ENCODE measurements at places on chromosomes 12 and 14.

GRCh38 chr14:52874389-52874788 lies 76.5 kb downstream of the FERMT2 start:
- DNase-seq = no peak

DNA sequence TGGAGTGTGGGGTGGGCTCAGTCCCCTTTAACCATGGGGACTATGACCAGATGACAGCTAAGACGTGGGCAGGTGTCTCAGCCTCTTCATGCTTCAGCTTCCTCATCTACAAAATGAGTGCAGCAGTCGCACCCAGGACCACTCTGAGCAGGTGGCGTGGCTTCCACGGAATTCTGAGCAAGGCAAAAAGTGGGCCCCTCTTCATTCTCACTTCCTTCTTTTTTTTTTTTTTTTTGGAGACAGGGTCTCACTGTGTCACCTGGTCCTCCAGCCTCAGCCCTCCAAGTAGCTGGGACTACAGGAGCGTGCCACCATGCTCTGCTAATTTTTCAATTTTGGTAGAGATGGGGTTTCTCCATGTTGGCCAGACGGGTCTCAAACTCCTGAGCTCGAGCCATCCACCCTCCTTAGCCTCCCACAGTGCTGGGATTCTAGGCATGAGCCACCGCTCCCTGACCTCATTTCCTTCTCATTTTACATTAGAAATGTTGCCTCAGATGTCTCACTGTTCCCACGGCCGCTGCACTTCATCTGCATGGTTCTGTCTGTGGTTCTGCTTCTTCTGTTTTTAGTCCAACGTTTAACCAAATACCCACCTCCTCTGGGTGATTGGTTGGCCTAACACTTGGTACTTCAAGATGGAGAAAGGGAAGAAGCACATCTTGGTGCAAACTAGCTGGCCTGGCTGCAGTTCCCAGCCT lies 41.3 kb upstream of the BCL7A start:
- no peak for DNase-seq

DNA sequence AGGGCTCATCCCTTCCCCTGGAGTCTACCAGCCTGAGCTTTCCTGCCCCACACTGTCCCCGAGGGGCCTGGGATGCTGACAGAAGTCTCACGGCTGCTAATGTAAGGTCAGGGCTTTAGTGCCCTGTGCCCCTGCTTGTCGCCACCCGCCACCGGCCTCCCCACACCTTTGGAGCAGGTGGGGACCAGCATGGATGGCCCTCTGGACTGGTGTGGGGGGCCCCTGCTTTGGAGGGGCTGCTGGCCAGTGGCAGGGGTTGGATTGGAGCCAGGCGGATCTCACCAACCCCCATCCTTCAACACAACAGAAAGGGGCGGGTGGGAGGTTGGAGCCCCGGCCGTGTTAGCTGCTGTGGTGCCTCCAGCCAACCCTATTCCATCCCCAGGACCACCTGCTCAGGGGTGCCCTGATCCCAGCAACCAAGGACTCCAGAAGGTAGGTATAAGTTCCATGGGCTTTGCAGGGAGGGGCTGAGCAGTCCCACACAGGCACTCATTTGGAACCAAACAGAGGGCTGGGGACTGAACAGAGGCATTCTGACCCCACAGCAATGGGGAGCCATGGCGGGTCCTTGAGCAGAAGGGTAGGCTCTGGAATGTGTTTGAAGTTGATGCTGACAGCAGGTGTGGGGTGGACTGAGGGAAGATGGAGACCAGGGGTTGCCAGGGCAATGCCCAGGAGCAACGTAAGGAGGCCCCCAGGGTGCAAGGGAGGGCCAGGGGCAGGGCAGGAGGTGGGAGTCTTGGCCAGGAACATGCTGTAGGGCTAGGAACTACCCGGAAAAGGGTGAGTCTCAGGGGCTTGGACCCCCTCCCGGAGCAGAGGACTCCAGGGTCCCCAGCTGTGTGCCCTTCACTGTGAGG lies 145.1 kb upstream of the C14orf180 start:
- DNase-seq = no peak

GRCh38 chr12:58847901-58848600 lies 72.3 kb downstream of the LRIG3 start:
- DNase-seq = no peak

DNA sequence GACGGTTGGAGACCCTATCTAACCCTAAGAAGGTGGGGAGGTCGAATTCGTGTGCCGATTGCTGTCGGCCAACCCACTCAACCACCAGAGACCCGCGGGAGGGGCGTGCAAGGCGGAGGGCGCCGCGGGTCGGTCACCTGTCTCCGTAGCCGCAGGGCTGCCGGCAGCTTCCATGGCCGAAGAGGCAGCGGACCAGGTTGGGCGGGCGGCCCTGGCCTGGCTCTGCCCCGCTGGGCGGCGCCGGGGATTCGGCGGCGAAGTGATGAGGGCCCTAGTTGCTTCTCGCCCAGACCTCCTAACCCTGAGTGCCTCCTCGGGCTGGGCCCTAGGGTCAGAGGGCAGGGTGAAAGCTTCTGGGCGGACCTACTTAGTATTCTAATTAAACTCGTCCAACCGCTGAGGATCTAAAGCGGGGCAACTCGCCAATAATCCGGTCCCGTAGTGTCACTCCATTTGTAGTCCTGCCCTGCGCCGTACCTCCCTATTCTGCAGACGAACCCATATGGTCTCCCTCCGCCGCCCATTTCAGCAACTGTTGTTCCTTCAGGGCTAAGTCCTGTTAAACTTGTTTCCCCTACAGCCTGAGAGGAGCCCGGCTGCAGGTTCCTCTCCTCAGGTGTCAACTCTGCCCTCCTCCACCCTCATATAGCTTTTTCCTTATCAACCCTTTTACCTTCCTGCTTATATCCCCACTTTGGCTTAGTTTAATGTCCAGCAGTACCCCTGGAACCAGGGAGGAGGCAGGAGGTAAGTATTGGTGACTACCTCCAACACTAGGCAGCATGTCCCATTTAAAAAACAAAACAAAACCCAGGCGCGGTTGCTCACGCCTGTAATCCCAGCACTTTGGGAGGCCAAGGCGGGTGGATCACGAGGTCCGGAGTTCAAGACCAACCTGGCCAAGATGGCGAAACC lies at the start of gene PYM1:
Gene PYM1, minus strand, starts transcription at position 307 of the 915 bp plus-strand sequence. Its CDS starts 133 bp downstream, at position 174.
- peak; percentile 56 for DNase-seq

DNA sequence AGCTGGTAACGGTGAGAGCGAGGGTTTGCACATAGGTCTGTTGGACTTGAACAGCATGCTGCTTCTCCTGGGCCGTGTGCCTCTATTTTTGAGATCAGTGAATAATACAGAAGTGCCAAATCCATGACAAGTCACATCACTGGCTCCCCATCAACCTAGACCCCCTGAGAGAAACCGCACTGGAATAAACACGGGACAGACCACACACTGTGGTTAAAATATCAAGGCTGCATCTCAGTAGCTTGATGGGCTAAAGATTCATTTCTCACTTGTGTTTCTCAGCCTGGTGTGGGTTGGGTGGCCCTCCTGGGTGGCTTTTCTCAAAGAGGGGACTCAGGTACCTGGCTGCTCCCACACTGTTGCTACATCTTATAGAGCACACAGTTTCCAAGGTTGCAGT lies 191.0 kb downstream of the DICER1 start:
- DNase-seq = no peak

- DNase-seq = no peak
Measured at GRCh38 chr14:103016071-103016470, 41.3 kb downstream of the CDC42BPB start.

GRCh38 chr12:93319523-93320050 lies 58.1 kb upstream of the NUDT4 start:
- no peak for DNase-seq

DNA sequence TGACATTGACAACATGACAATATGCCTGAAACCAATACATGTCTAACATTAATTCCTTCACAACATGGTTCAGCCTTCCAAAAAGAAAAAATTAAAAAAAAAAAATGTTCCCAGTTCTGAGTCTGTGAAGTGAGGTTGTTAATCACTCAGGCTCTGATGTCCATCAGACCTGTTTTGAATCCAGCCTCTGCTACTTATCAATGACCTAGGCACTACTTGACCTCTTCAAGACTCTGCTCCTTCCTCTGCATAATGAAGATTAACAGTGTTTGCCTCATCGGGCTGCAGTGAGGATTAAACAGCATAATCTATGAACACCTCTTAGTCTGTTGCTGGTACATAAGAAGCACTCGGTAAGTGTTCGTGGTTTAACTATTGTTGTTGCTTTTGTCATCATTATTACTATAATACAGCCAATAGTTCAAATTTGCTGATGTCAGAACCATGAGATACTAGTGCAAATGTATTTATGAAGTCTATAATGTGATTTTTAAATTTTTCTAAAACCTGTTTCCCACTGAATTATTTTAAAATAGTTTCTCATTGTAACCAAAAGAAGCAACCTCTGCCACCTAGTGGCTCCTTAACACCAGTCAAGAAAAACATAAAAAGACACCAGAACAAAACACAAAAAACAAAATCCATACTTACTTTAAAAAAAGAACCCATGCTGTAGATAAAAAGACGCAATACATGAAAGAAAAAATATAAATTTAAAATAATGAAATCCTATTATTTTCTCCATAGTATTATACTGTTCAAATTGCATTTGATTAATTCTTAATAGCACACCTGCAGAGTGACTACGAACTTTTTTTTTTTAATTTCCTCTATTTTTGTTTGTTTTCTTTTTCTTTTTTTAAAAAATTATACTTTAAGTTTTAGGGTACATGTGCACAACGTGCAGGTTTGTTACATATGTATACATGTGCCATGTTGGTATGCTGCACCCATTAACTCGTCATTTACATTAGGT lies 20.3 kb upstream of the TMX1 start:
- DNase-seq = no peak

DNA sequence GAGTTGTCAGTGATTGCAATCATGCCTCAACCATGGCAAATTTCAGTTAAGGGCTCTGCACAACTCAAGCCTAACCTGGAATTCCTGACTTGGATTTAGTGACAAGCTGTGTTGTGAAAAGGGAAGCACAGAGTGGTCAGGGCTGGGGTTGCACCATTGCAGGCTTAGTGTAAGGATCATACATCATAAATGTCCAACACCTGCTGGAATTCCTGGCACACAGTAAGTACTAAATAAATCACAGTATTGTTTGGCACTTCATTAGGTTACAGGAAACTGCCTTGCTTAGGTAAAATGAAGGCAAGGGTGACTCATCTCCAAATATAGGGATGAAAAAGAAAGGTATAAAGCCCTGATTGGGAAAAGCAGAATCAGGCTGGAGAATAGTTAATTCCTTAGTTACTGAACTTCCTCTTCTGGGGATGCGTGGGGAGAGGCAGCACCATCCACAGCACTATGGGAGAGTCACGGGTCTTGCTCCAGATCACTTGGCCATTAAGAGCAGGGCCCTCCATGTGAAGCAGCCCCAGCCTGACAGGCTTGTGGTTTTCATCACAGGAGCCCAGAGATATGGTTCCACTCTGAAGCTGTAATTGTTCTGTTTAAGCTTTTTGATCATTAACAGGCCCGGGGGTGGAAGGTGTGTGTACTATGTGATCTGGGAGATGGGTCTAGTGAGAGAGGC lies 39.7 kb downstream of the SLC8A3 start:
- DNase-seq = no peak

DNA sequence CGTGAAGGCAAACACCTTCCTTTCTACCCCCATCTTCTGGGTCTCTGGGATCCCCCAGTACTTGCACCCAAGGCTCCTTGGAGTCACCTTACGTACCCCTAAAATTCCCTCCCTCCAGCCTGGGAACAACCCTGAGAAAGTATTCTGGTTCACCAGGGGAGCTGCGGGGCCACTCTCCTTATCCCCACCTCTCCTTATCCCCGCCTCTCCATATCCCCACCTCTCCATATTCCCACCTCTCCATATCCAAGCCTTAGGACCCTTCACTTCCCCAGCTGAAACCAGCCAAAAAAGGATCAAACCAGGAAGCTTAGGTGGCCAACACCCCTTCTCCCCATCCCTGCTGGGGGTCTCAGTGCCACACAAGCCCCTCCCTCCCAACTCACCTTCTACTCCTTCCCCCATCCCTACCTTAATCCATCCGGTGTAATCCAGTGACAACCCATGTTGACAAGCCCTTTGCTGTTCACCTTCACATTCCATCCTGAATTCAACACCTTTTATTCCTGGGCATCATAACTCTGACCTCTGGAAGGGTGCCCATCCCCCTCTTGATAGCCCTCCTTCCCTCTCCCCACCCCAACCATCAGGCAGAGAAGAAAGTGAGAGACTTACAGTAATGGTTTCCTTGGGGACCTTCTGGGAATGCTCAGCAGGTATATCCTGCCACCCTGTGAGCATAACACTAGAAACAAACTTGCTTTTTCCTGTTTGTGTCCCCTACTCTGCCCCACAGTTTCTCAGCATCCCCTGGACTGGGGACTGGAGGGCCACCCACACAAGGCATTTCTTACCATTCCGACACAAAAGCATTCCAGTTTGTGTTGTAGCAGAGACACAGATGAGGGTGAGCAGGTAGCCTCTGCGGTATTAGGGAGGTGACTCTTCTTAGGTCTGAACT lies 1.6 kb upstream of the MSI1 start:
- DNase-seq = no peak

DNA sequence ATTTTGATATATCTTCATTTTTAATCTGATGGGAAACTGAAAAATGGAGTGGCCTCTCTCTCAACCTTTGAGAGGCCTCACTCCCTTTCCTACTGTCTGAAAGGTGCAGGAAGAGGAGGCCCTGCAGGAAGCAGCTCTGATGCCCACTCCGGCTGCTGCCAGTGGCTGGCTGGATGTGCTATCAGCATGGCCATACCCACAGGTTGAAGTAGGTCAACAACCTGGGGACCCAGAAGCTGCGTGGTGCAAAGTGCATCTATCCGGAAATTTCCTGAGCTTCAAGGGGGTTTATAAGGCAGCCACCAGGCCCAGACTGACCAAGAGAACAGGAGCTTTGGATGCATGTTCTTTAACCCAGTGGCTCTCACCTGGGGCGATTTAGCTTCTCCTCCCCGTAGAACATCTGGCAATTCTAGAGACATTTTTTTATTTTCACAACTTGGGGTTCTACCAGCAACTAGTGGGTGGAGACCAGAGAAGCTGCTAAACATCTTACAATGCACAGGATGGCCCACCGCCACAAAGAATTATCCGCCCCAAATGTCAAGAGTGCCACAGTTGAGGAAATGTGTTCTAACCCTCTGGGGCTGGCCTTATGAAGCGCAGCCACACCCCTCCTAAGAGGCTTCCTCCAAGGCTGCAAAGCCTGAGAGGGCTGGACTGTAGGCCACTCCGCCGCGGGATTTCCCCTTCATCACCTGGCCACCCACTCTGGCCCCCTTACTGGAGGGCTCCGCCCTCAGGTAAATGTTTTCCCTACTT lies 8.2 kb upstream of the BATF start:
- DNase-seq = peak; percentile 21

GRCh38 chr12:110537605-110538409 lies 35.7 kb downstream of the RAD9B start:
- DNase-seq = no peak

DNA sequence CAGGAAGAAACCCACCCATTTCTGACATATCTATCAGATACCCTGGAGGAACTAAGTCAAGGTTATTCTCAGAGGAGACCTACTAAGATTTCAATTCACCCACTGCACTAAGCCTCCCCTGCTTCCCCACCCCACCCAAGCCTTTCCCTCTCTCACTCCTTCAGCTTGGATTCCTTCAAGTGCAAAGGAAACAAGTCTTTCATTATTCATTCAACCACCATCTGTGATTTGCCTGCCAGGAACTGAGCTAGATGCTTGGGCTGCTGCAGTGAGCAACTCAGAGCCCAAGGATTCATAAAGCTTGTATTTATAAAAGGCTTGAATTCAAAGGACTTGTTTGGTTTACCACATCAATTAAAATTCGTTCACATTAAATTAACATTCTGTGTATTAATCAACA lies 161.3 kb downstream of the GXYLT1 start:
- no peak for DNase-seq

- DNase-seq = no peak
Measured at GRCh38 chr12:15613981-15614380, 175.2 kb downstream of the EPS8 start.

Measured in central memory CD4-positive, alpha-beta T cell (primary cell).